ENCODE measurements at places on chromosomes 2 and 18. TPM values are rescaled to one million over a fixed set of nuclear protein-coding genes. Genes with fewer than 3 reads are reported as not detected.

The FAM110C gene
- 2.1 TPM for total RNA-seq

The ACKR3 gene
- total RNA-seq: 4.2 TPM

The PDE11A gene
- total RNA-seq: not detected

The OXER1 gene
- total RNA-seq: not detected

The LOXHD1 gene
- total RNA-seq: not detected

The GAD1 gene
- total RNA-seq: not detected

The CCDC148 gene
- not detected for total RNA-seq

The GALR1 gene
- not detected for total RNA-seq

The GNLY gene
- 17.2 TPM for total RNA-seq

The CPO gene
- not detected for total RNA-seq

The GKN2 gene
- not detected for total RNA-seq

The HOXD4 gene
- not detected for total RNA-seq

The YPEL5 gene
- 81.5 TPM for total RNA-seq

The CXCR2 gene
- total RNA-seq: not detected

Data from CD4-positive, alpha-beta memory T cell (primary cell).